ENCODE measurements at places on chromosomes 12 and 14.
A peak's percentile ranks its signal among the peaks of the same experiment; 100 is the strongest.

GRCh38 chr12:32302218-32303173 is 96.9 kb upstream of the FGD4 start:
- DNase-seq, result no peak

GRCh38 chr12:57603815-57604453 is 690 bp upstream of the DTX3 start:
- DNase-seq, result no peak

DNA sequence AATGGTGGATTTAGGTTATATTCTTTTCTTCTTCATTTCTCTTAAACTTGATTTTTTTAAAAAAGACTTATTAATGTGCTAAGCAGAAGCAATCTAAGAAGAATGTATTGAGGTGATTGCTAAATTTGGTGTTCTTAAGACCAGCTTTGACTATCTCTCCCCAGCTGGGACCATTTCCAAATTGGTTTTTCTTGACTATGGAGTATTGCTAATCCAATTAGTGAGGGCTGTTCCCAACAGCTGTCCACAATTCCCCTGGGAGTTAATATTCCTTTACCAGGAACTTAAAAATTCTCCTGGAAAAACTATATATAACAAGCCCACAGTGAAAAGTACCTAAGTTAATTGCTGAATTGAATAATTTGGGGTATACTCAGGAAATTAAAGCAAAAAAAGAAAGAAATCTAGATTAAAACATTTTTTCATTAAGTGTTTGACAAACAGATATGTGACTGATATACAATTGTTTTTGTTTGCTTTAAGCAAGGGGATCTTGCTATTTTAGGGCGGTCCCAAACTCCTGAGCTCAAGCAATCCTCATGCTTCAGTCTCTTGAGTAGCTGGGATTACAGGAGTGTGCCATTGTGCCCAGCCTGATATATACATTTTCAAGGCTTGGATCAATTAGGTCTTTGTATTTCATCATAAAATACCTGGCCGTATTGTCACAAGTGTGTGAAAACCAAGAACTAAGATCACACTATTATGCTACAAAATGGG is 105.0 kb downstream of the FAR2 start:
- no peak for DNase-seq

DNA sequence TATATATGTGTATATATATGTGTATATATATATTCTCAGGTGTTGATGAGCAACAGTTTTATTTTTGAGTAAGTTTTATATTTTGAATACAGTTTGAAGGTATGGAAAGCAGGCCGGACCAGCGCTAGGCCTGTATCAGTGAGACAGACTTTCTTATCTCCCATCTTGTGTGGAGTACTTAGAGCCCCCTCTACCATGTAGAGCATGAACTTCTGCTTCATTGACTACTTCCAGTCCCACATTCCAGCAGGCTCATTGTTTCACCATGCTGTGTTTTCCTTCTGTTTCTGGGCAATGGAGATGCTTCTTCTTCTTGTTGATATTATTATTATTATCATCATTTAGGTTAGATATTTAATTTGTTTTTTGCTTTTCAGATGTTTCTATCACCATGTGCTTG is 76.4 kb downstream of the SLC16A7 start:
- DNase-seq, result no peak

- DNase-seq, result no peak
These were observed 295.4 kb downstream of the RPAP3 start for GRCh38 chr12:47410383-47410782.

- DNase-seq, result no peak
These were observed 507 bp downstream of the AHSA1 start for GRCh38 chr14:77458249-77458950.

- no peak for DNase-seq
These were observed 685 bp downstream of the VAMP1 start for GRCh38 chr12:6469609-6470374.

DNA sequence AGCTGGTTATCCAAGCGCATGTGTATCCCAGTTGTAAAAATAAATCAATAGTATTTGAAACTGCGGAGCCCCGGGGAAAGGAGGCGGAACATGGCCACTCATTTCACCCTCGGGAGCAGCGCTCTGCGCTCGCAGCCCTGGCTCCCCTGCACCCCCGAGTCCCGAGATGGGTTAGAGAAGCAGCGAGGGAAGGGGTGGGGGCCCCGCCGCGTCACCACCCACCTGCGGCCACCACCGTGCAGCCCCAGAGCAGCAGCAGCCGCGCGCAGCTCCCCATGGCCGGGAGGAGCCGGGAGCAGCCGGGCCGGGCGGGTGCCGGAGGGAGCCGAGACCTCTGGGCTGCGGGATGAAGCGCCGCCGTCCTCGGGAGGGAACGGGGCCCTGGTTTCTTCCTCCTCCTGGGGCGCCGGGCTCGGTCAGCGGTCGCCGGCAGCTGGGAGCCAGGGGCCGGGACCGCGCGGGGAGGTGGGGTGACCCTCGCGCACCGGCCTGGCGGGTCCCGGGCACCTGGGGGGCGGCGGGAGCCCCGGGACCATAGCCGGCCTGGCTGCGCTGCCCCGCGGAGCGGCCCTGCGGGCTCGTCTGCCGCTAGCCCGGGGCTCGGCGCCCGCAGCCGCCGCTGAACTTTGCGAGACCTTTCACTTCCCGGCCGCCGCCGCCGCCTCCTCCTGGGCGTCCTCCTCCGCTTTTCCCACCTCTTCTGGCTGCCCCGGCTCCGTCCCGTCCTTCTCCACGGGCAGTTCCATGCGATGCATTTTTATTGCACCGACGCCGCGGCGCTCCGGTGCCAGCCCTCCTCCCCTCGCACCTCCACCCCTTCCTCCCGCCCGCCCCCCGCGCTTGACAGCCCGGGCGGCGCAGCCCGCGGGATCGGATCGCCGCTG is at the start of gene NTN4:
Gene NTN4, minus strand, starts transcription at position 732 of the 884 bp plus-strand sequence. Its CDS starts 455 bp downstream, at position 277.
- DNase-seq, result peak; percentile 12

GRCh38 chr12:123399255-123399617 is 15.3 kb downstream of the KMT5A start:
- DNase-seq, result no peak

DNA sequence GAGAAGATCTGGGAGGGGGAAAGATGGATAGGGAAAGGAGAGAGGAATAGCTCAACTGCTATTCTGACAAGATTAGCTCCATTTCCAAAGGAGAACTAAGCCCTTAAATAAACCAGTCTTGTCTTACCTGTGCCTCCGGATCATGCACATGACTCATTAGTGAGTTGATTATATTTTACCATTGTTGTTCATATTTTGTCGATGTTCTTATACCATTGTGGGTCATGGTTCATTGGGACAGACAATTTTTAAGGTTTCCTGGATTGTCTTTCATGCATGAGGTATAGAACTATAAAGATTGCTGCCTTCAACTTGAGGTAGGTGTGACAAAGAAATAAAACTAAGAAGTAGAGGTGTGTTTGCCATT is 243.0 kb upstream of the ATP2B1 start:
- no peak for DNase-seq

DNA sequence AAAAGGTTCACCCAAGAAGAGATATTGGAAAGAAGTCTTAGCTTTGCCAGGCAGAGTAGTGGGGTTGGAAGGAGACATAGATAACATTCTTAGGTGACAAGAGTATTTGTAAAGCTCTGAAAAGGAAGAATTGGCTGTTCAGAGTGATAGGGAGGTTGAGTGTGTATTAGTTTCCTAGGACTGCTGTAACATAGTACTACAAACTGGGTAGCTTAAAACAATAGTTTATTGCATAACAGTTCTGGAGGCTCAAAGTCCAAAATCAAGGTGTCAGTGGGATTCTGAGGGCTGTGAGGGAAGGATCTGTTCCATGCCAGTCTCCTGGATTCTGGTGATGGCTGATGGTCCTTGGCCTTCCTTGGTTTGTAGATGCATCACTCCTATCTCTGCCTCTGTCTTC is 156.8 kb downstream of the SLC5A8 start:
- DNase-seq, result no peak

DNA sequence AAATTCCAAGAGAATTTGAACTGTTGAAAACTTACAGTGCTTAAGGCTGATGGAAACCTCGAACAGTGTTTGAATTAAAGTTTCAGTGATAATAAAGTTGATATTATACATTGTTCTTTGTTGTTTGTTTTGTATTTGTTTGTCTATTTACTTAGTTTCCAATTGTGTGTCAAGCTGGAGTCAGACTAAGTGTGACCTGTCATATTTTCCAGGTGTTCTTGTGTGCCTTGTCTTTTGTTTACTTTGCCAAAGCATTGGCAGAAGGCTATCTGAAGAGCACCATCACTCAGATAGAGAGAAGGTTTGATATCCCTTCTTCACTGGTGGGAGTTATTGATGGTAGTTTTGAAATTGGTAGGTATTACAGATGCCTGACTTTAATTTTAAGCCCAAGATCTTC is 6.0 kb downstream of the SLCO1C1 start:
- DNase-seq, result no peak

DNA sequence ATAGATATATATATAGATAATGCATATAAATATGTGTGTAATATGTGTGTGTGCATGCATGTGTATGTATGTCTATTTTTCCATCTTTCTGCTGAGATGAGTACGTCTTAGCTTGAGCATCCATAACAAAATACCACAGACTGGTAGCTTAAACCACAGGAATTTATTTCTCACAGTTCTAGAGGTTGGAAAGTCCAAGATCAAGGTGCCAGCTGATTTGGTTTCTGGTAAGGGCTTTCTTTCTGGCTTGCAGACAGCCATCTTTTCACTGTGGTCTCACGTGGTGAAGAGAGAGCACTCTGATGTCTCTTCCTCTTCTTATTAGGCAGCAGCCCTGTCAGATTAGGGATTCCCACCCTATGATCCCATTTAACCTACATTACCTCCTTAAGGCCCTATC is 47.3 kb downstream of the ACSM4 start:
- no peak for DNase-seq

GRCh38 chr12:64621257-64621942 is 11.1 kb downstream of the RASSF3 start:
- DNase-seq, result no peak

DNA sequence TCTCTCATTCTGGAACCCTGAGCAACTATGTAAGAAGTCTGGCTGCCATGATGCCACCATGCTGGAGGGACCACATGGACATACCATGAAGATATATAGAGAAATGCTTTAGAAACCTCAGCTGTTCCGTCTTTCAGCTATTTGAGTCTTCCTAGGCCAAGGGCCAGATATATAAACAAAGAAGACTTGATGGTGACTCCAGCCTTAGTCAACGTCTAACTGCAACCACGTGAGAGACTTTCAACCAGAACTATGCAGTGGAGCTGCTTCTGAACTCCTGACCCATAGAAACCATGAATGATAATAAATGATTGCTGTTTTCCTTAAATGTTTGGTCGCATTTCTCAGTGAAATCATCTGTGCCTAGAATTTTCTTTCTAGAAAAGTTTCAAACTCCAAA is 20.0 kb upstream of the KITLG start:
- no peak for DNase-seq

GRCh38 chr12:99549196-99549595 is 98.4 kb upstream of the GARIN6 start:
- DNase-seq, result no peak

- no peak for DNase-seq
These were observed 1.1 kb downstream of the SAV1 start for GRCh38 chr14:50666772-50667683.

DNA sequence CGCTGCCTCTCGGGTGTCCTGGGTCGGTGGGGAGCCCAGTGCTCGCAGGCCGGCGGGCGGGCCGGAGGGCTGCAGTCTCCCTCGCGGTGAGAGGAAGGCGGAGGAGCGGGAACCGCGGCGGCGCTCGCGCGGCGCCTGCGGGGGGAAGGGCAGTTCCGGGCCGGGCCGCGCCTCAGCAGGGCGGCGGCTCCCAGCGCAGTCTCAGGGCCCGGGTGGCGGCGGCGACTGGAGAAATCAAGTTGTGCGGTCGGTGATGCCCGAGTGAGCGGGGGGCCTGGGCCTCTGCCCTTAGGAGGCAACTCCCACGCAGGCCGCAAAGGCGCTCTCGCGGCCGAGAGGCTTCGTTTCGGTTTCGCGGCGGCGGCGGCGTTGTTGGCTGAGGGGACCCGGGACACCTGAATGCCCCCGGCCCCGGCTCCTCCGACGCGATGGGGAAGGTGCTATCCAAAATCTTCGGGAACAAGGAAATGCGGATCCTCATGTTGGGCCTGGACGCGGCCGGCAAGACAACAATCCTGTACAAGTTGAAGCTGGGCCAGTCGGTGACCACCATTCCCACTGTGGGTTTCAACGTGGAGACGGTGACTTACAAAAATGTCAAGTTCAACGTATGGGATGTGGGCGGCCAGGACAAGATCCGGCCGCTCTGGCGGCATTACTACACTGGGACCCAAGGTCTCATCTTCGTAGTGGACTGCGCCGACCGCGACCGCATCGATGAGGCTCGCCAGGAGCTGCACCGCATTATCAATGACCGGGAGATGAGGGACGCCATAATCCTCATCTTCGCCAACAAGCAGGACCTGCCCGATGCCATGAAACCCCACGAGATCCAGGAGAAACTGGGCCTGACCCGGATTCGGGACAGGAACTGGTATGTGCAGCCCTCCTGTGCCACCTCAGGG is 679 bp downstream of the ARF6 start:
- DNase-seq, result no peak

DNA sequence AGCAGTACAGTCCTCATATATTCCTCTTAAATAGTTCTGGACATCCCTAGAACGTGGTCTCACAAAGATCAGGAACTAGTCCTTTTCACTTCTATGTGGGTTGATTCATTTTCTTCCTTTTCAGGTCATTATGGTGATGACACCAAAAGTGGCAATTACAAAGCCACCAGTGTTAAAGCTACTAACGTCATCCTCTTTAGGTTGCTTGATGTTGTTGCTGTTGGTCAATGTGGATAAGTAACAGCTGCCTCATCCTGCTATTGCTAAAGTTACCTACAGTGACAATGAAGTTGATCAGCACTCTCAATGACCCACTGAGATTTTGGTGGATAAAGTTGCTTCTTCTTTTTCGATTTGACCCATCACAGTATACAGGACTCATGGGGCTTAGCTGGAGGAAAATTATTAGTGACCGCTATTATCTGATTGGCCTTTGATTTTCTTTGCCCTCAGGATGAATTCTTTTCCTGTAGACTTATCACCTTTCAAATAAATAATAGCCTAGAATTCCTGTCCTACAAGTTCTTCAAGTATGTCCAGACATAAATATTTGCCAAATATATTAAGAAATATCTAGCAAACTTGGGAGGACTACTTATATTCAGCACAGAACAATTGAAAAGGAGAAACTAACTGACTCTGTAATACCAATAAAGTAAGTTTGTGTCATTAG is 54.0 kb upstream of the ATP2B1 start:
- DNase-seq, result no peak

DNA sequence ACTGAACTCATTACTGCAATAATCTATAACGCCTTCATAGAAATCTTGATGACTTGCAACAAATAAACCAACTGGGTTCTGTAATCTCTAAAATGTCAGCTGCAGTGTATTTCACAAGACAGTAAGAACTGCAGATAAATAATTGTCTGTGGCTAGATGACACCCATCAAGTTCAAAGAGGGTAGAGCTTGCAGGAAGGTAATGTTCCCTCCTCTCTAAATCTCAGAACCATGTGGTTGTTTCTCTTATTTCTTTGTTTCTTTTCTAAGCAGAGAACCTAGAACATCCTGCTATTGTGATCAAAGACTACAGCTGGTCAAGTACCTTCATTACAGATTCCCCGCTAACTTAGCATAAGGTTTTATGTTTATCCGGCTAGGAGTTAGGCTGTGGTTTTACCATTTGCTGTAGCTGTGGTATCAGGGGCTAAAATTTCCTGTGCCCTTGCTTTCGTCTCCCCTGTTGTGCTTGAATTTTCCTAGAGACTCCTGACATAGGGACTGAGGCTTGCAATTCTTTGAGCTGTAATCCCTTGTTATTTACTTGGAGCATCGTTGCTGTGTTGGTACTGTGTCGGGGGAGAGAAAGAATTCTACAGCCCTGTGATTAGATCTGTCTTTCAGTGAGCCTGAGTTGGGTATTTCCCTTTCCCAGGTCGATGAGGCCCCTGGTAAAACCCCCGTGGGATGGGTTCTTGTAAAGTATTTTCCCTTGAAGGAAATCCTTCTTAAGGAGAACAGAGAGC is 253.1 kb upstream of the BTG1 start:
- DNase-seq, result no peak
